ENCODE measurements at places on chromosomes 11 and 22.

- no peak for DNase-seq
Observed at GRCh38 chr11:103946793-103947545, 89.5 kb upstream of the DDI1 start.

GRCh38 chr11:102191832-102192231 is 81.6 kb downstream of the YAP1 start:
- no peak for DNase-seq

DNA sequence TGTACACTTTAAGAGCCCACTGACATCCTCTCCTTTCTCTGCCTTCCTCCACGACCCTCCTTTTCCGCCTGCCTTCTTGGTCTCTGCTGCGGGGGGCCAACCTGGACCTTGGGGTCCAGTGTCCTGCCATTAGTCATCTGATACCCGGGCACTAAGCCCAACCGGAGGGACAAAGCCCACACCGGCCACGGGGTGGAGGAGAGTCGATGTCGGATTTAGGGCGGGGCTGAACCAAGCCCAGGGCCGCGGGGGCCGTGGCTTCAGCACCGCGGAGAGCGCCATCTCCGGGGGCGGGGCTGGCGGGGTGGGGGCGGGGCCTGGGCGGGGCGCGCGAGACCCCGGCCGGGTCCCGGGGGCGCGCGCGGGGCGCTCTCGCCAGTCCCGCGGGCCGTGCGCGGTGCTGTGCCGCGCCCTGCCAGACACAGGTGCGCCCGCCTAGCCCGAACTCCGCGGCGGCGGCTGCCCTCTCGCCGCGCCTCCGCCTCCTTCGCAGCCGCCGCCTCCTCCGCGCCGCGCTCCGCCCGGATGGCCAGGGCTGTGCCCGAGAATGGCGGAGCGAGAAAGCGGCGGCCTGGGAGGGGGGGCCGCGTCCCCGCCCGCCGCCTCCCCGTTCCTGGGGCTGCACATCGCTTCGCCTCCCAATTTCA is at the start of gene MAPK8IP1:
Gene MAPK8IP1, plus strand, starts transcription at position 378 of the 647 bp plus-strand sequence. Its CDS starts 170 bp downstream, at position 548.
- DNase-seq = peak; percentile 92

- peak; percentile 49 for DNase-seq
Observed at GRCh38 chr11:18775492-18776292, 15.9 kb downstream of the PTPN5 start.

DNA sequence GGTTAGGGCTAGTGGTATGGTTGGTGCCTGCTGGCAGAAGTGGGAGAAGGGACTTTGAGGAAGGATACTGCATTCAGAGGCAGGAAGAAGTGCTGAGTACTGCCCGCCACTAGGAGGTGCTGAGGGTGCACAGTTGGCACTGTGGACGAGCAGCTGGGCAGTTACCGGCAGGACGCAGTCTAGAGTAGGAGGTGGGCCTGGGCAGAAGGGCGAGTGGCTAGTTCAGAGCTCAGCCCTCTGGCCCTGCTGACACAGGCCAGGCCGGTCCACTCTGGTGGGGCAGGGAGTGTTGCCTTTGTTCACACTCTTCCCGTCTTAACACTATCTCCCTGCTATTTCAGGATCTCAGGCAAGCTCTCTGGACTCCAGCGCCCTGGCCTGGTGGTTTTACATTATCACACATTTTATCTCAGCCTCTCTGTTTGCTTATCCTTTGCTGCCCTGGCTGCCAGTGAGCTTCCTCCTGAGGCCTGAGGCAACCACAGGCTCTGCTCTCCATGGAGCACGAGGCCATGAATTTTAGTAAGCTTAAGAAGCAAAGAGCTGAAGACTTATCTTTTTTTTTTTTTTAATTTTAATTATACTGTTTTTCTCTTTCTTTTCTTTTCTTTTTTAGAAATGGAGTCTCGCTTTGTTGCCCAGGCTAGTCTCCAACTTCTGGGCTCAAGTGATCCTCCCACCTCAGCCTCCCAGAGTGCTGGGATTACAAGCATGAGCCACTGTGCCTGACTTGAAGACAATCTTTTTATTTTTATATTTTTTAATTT is 26.9 kb downstream of the SNAP29 start:
- peak; percentile 62 for DNase-seq

- DNase-seq = no peak
Observed at GRCh38 chr11:85953491-85954143, 98.4 kb downstream of the CCDC83 start.

DNA sequence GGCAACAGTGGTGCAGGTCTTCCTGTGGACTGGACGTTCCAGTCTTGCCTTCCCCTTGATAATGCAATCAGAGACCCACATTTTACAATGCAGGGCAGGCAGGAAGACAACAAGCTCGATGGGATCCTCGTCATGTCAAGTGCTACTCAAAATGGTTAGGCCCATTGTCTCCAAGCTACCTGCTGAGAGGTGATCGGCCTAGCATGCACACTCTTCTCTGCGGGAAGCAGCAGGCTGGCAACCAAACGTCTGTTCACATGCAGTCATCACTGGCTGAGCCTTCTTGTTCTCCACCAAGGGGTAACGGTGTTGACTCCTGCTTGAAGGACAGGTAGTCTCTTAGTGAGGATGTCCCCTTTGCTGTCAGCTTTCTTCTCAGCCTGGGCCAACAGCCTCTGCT is 25.5 kb upstream of the CD82 start:
- no peak for DNase-seq

DNA sequence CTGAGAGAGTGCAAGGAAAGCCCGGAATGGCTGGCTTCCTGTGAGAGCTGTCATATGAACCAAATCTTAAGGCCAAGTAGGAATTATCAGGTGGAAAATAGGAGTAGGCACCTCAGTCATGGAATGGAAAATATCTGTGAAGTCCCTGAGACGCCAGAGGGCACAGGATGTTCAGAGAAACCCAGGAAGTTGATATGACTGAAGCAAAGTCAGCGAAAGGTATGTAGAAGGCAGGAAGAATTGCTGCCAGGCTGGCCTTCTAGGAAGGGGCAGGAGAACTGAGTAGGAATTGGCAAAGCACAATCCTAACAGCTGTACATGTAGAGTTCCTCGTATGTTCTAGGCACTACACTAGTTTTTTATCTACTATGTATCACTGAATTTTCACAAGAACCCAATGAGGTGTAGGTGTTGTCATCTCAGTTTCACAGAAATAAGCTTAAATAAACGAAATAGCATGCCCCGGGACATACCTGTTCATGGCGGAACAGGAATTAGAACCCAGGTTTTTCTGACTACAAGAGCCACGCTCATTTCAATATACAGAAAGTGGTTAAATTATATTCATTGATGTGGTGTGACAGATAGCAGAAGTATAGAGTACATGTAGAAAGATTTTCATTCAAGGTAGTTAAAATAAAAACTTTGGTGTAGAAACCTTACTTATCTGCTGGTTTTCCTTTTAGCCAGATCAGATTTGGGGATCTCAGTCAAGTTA is 17.0 kb downstream of the HMGXB4 start:
- DNase-seq = no peak

- no peak for DNase-seq
Observed at GRCh38 chr22:37549704-37550059, 10.6 kb upstream of the CDC42EP1 start.

- no peak for DNase-seq
Observed at GRCh38 chr22:20096574-20097420, 16.8 kb downstream of the DGCR8 start.

DNA sequence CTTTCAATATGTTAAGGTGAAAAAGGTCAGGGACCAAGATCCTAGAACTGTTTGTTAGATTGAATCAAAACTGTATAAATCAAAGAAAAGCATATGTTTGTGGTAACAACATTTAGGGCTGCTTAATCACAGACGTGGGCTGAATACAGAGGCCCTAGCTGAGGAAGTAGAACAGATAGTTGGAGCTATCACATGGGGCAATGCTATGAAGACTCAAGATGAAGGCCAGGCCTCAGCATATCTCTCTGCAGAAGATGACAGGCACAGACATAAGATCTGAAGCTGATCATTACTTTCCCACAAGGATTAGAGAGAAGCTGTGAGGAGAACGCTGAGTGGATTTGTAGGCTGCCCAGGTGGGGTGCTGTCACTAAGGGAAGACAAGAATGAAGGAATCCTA is 158.6 kb upstream of the CARD18 start:
- no peak for DNase-seq

DNA sequence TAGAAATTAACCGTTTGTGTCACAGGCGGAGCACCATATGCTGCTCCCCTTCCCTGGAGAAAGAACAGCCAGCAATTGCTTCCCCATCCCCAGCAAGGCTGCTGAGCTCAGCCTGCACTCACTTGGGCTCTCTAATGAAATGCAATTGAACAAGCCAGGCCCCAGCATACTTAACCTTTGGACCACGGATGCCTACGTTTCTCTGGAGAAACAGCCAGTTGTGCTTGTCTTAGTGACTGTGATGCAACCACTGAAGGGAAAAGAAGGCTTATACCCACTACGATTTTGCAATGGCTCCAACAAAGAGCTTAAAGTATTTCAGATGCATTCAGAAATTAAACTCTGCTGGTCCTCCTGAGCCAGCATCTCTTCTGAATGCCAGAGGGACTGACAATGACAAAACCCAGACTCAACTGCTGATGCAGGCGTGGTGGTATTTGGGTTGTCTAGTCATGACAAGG is 51.3 kb upstream of the SESN3 start:
- DNase-seq = no peak

- no peak for DNase-seq
Observed at GRCh38 chr11:131615611-131616010, 245.2 kb downstream of the NTM start.

DNA sequence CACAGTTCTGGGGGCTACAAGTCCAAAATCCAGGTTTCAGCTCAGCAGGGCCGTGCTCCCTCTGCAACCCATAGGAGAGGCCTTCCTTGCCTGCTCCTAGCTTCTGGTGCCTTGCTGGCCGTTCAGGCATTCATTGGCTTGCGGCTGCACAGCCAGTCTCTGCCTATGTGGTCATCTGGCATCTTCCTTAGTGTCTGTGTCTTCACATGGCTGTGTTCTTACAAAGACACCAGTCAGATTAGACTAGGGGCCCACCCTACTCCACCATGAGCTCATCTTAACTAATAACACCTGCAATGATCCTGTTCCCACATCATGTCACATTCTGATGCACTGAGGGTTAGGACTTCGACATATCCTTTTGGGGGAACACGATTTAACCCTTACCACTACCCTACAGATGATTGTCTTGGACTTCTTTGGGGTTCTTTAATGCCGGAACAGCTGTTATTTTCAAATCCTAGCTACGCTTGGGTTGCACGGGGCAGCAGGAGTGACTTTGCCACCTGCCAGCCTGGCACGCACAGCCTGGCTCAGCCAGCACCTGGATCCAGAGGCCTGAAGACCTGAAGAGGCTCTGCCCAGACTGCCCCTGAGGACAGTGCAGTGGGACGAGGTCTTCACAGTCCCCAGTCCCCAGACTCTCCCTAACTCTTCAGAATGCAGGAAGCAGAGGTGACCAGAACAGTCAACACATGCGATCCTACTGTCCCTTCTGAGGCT is 7.7 kb upstream of the NEAT1 start:
- DNase-seq = no peak

DNA sequence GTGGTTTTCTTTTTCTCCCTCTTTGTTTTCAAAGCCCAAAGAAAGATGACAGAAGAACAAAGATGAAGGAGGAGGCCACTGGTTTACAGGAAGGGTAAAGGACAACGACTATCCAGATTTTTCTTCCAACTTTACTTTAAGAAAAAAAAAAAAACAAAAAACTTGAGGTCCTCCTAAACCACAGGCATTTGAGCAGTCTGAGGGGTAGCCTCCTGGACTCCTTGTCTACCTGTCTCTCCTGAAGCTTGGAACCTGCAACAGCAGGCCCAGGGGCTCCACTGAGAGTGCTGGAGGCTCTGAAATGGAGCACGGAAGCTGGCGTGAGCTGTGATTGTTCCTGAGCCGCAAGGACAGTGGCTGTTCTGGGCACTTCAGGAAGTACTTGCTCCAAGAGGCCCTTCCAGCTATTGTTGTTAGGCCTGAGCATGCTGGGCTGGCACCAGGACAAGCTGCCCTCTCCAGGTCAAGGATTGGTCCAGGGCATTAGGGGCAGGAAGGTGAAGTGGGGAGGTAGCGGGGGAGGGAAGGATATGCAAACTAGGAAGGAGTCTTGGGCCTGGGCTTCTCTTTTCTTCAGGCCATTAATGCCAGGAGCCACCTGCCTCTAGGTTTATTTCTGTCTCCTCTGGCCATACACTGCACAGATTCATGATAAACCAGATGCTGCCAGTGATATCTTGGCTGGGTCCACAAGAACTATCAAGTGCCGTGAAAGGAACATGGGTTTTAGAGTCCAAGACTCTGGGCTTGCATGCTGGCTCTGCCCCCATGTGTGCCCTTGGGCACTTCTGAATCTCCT is 147.3 kb downstream of the CCDC34 start:
- no peak for DNase-seq

DNA sequence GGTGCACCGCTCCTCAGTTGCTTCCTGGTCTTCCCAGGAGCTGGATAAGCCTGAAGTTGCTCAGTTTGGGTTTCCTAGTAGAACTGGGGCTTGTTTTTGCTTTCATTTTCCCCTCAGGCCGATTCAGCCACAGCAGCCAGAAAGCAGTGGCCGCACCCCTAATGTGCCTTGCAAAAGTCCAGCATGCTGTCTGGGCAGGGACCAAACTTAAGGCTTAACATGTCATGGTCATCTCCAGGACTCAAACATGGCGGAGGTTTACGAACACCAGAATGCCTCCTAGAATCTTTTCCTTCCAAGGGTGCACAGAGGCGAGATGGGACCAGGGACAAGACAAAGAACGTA is 2.5 kb downstream of the GNG3 start:
- no peak for DNase-seq

GRCh38 chr11:131311776-131312514 is 58.5 kb upstream of the NTM start:
- no peak for DNase-seq

GRCh38 chr22:25364736-25365241 is 145.3 kb downstream of the CRYBB2 start:
- DNase-seq = no peak

- DNase-seq = no peak
Observed at GRCh38 chr22:23256986-23257888, 76.9 kb downstream of the BCR start.

DNA sequence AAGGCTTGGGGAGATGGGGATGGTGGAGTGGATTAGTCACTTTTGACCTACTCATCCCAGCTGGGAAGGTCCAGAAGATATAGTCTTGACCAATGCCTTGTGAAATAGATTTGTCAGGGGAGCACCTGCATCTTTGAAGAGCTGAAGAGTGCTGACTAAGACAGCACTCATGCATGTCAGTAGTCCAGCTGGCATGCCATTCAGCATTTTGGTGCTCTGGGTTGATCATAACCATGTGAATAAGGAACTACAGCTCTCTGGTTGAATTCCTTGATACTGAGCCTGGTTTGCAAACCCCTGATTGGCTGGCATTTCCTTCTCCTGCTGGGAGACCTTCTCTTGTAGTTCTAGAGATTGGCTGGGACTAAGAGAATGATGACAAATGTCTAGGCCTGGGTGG is 106.8 kb upstream of the ALX4 start:
- DNase-seq = no peak

Data from germinal center (tissue), 1 donor.